Activated T-cell treated with anti-CD3 and anti-CD28 coated beads, Interleukin-2, amount 50 U/mL, for 72 hours (primary cell): ENCODE measurements at places on chromosomes 7 and 10.

DNA sequence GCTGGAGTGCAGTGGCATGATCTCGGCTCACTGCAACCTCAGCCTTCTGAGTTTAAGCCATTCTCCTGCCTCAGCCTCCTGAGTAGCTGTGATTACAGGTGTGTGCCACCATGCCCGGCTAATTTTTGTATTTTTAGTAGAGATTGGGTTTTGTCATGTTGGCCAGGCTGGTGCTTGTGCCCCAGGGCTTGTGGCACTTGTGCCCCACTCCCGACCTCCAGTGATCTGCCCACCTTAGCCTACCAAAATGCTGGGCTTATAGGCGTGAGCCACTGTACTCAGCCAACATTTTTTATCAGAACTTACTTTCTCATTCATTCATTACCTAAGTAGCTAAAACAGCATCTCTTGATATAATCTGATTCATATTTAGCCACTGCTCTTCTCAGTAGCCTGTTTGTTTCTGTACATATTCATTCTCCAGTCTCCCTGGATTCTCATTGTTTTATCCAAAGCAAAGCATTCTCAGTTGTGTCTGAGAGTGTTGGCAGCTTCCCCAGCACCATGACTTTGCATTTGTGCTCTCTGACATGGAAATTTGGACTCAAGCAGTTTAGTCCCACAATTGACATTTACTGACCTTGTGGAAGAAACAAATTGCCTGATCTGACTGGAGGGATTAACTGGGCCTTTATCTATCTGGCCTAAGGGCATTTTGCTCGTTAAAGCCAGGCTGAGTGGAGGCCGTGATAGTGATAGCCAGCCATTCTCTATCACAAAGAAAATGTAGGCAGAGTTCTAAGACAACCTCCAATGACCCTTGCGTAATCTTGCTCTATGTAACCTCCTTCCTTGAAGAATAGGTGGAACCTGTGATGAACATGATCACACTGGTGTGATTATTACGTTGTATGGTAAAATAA is 44.9 kb downstream of the AKR1B15 start:
- no peak for DNase-seq

DNA sequence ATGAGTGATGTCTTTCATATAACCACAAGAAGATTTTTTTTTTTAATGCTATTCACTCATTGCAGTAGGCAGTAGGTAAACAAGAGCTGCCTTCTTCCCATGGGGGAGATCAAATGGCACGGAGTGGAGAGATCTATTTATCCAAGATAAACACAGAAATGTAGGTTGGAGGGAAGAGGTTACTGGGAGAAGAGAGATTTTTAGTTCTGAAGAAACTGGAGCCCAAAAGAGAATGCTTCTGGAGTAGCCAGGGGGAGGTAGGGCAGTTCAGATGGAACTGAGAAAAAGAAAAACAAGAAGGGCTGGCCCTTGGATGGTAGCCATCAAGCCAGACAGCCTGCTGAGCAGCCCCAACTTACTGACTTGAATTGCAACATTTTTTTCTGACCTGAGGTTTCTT is 270.1 kb upstream of the TPK1 start:
- DNase-seq, result no peak

DNA sequence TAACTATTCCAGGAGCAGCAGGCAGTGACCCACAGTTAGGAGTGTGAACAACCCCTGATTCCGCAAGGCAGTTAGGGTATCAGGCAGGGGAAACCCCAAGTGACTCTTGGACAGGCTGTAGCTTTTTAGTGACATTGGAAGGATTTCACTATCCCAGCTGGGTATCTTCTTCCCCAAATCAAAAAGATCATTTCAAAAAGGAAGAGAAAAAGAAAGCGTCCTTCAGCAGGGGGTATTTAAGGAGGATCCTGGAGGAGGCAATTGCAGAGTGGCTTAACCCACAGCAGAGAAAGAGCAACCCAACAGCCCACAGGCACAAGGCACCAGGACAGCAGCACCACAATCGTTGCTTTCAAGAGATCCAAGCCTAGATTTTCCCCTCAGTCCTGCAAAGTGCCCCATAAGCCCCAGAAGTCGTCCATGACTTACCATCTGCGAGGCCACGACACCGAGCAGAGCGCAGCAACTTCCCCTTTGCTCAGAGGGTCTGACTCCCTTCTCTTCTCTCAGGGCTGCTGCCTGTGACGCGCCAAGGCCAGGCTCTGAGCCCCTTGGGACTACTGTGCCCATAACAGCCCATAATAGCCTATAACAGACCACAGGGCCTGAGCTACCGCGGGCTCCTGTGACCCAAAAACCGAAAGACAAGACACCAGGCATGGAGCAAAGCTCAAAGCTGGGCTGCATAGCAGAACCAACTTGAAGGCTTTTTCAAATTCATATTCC is 19.8 kb downstream of the PIK3AP1 start:
- DNase-seq, result no peak

- no peak for DNase-seq
Measured at GRCh38 chr10:113091920-113092319, 141.9 kb downstream of the TCF7L2 start.

GRCh38 chr7:100053215-100053614 is 3.6 kb downstream of the ZSCAN21 start:
- peak; percentile 38 for DNase-seq

GRCh38 chr7:23285657-23286646 is 13.2 kb upstream of the MALSU1 start:
- DNase-seq, result no peak
